ENCODE measurements at places on chromosomes 5 and 9.
A peak's percentile ranks its signal among the peaks of the same experiment; 100 is the strongest.

GRCh38 chr5:177261510-177261909 lies 42.0 kb downstream of the RAB24 start:
- no peak for DNase-seq

DNA sequence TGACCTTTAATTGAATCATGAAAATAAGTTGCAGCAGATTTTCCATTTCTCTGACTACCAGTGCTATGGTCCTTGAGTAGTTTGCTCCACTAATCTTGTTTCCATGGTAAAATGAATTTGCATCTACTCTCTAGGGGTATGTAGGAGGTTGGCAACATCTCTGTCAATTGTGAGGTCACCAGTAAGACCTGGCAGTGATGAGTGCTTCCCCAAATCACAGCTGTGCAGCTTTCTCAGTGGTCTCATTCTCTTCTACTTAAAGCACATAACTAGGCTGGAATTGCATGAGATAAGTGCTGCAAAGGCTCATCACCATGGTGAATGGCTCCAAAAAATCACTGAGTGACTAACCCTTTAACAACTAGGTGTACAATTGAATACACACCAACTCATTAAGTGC lies 36.3 kb downstream of the ADAMTS19 start:
- peak; percentile 85 for DNase-seq

- no peak for DNase-seq
Observed at GRCh38 chr5:180323941-180324600, 29.1 kb downstream of the GFPT2 start.

- peak; percentile 26 for DNase-seq
Observed at GRCh38 chr5:74767579-74767913, 497 bp downstream of the NSA2 start.

DNA sequence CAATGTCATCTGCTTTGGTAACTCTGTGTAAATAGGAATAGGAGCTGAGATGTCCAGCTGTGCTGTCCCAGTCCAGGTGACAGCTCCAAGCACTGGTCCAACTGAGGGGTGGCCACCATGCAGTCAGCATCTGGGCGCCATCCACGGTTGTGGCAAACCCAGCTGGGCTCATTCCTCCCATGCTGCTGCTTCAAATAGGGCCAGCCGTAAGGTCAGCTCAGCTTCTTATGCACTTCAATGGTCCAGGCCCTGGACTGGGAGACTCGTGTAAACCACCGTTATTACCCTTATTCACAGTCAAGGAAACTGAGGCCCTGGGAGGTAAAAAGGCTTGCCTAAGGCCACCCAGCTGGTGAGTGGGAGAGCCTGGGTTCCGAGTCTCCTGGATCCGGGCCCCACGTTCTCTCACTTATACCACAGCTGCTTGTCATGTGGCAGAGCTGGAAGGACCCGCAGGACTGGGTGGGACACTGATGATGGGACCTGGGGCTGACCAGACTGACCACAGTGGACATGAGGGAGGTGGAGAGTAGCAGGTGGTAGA lies 38.7 kb upstream of the ANGPTL2 start:
- peak; percentile 22 for DNase-seq

GRCh38 chr5:35979715-35980114 lies 11.5 kb downstream of the UGT3A1 start:
- DNase-seq: no peak

DNA sequence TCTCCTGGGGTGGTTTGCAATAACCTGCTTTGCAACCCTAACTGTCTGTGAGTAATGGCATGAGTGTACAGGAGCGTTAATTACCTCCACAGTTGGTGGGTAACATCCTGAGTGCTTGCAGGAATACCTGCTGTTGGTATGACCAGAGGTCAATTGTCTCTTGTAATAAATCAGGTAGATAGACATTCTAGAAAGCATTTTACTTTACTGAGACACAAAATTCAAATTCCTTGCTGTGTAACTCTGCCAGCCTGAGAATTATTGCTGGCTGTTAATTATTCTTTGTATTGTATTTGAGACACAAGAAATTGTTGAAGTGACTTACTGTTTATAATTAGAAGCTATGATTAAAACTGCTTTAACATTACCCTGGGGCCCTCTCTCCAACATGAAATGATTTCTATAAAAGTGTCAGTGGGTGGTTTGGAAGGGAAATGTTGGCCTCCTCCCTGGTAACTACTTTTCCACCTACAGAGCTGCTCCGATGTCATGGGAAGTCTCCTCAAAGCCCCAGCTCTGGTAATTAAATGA lies 150.8 kb upstream of the ADCY2 start:
- DNase-seq: no peak

All from femur (tissue), 1 donor.